Neuronal stem cell (in vitro differentiated cells): ENCODE measurements at places on chromosomes 3 and 15.

DNA sequence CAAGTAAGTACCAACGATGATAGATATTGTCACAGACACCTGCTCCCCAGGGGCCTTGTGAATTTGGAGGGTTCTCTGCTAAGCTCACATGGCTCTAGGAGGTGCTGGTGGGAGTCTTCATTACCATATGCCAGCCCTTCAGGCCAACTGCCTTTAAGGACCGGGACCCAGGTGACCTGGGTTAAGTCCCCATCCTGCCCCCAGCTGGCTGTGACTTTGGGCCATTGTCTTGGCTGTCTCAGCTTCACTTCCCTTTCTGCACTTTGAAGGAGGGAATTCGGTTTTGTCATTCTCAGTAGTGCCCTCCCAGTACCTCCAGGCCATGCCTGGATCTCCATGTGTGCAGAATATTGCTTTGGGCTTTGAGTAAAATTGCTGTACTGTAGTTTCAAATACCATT, 72.8 kb upstream of the ACAD9 start:
- no peak for DNase-seq

GRCh38 chr15:93985925-93986324, 245.4 kb upstream of the MCTP2 start:
- DNase-seq = no peak

DNA sequence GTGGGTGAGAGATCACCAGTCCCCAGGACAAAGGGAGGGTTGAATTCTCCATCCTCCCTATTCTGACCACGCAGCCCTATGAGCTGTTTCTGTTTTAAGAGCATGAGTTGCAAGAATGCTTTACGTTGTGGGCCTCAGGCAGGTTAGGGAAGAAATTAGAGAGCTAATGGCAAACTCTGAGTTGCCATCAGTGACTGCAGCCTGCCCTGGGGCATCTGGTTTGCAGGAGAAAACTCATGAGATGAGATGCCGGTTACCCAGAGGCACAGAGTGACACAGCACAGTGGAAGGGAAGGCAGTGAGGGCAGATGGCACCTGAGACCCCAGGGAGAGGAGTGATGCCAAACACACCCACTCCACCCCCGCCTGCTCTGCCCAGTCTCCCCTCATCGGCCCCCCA, 265.3 kb downstream of the CD47 start:
- DNase-seq = no peak

DNA sequence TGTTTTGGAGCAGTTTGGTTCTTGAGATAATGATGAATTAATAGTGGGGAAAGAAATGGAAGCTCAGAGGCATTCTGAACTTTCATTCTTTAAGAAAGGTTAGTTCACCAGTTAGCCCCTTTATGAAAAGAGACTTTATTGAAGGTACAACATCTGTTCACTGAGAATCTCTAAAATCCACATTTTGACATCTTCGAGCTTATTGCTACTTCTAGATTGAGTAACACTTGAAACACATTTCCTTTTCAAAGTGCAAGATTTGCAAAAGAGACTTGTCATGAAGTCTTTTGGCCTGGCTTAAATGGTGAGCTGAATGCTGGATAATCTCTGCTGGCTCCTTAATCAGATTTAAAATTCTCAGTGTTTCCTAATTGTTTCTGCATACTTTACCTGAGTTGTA, 42.3 kb downstream of the RAB8B start:
- no peak for DNase-seq

GRCh38 chr3:115624029-115624741, 875 bp downstream of the GAP43 start:
- DNase-seq = no peak

- DNase-seq = no peak
Observed at GRCh38 chr3:177527182-177527581, 329.9 kb upstream of the TBL1XR1 start.

DNA sequence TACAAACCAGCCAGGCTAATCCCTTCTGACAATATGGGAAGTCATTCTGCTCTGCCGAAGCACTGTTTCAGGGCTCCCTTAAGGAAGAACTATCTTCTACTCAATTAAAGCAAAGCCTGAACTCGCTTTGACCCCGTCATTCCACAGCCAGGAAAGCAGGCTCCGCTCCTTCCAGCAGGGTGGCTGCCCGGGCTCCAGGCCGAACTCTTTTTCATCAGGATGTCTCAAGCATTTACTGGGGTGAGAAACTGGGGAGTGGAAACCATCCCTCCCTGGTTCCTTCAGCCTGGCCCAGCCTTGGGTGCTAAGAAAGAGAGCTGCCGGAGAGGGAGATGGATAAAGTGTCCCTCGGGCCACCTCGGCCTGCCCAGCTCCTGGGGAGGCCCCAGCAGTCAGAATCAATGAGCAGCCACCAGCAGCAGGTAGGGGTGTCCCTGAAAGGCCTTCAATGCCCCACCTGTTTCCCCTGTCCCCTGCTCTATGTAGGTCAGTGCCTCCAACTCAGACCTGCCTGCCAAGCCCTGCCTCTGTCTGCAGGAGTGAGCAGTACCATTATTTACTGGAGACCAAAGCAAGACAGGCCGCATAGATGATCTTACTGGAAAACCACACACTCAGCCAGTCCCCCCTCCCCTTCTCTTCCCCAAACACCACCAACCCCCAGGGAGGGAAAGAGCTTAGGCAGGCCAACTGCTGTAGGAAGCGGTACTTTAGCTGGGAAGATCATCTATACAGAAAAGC, 225.6 kb upstream of the TLE3 start:
- DNase-seq = peak; percentile 15

- DNase-seq = no peak
Observed at GRCh38 chr3:141419946-141420345, 51.6 kb downstream of the ZBTB38 start.

DNA sequence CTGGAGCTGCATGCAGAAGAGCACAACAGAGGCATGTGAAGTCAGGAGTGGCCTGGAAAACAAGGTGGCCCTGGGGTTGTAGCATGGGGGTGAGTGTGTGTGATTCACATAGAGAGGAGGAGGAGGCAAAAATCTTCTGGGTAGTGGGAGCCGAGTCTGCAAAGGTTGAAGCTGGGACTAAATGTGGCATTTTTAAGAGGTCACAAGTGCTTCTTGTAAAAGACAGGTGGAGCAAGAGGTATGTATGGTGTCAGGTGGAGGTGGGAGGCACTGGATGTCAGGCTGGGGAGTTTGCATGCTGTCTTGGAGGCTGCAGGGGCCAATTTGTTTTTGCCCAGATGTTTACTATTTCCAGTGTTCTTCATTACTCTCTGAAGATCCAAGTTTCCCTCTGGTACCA, 42.4 kb downstream of the C3orf20 start:
- no peak for DNase-seq

- DNase-seq = no peak
Observed at GRCh38 chr3:132563420-132564069, 33.5 kb upstream of the ACKR4 start.

GRCh38 chr3:171585039-171585438, 124.8 kb upstream of the TNIK start:
- no peak for DNase-seq

DNA sequence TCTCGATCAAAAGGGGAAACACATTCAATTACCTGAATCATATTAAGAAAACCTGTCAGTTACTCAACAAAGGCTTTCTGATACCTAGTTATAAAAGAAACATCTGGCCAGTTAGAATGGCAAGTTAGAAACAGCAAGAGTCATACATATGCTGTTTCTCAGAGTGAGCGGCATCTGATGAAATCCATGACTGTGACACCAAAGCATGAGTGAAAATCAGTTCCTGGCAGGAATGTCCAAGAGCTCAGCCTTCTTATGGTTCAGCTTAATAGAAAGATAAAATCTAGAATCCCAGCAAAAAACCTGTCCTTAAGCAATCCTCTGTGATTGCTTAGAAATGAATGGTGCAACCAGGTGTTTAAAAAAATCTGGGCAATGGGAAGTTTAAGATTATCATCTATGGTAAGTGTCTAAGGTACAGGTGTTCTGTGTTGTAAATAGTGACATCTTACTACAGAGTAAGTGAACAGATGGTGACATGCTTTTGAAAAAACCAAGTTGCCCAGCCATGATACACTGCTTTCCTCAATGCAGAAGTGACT, 18.8 kb downstream of the B4GALT4 start:
- no peak for DNase-seq

DNA sequence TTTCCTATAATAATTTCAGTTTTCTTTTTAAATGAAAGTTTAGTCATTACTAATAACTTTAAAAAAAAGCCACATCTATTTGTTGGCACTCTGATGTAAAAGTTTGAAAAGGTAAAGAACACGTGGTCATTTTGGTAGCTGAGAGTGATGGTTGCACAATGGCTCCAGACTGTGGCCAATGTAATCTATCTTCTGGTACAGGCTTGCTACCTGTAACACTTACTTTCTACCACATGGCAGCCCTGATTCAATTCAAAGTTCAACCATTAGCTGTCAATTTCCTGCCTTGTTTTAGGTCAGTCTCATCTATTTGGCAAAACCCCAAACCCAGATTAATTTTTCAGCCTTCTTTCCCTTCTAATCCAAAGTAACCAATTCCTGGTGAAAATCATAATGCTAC, 126.1 kb downstream of the TUSC7 start:
- DNase-seq = no peak

DNA sequence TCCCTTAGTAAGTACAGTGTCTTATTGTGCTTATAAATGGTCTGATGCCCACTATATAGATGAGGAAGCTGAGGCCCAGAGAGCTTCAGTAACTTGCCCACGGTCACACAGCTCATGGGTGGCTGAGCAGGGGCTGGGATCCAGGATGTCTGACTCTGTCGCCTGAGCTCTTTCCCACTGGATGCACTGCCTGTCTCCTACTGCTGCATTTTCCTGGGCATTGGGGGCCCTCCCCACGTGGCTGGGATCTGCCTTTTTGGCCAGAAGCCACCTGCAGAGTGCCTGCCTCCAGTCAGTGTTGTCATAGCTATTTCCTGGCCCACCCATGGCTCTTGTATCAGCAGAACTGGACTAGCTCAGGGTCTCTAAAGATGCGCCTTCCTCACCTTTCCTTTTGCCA, 57.5 kb upstream of the TAMM41 start:
- no peak for DNase-seq

DNA sequence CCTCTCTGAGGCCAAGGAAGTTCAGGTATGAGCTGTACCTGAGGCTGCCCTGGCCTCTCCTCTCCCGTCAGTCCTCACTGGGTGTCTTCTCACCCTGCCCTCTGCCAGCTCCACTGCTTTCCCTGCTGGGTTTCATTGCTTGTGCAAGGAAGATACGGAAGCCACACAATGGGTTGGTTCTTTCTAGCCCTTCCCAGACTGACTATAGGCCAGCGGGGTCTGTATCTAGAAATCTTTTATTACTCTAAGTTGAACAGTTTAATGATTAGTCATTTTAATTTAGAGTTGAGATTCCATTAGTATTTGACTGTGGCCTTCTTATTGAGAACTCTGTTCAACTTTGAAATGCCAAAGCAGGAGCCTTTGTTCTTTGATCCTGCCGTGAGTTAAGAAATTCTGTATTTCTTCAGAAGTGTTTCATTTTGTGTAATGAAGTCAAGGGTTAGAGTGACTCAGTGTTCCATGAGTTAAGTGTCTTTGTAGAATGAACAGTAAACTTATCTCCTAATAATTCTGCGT, 16.2 kb downstream of the C3orf62 start:
- DNase-seq = no peak

GRCh38 chr3:43727930-43728329, 37.2 kb downstream of the ABHD5 start:
- DNase-seq = no peak

GRCh38 chr15:69082554-69082953, 68.1 kb downstream of the NOX5 start:
- no peak for DNase-seq

DNA sequence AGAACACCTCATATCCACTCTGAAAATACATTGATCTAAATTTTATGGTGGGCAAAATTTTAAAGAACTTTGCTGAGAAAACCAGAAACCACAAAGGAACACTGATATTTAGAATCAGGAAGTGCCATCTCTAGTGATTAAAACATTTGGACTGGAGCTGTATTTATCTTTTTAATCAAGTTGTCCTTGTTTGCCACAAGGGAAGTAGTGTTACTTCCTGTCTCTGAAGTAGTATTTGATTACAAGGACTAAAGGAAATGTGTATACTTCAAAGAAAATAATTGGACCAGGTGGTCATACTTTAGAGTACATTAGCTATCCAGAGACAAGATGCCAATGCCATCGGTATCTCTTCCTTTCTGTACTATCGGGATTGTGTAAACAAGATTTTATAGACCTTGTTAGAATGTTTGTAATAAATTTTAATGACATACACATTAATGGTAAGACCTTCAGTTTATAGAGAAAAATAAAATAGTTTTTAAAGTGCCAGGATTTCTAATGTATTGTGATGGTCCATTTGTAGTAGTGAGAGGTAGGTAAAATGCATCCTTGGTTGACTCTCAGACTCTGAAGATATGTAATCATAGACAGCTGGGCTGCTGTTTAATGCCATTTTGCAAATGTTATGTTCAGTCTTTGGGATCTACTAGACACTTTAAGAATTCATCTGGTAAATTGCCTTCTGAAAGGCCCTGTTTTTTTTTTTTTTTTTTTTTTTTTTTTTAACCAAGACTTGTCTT, 131.9 kb downstream of the B3GALNT1 start:
- DNase-seq = no peak

DNA sequence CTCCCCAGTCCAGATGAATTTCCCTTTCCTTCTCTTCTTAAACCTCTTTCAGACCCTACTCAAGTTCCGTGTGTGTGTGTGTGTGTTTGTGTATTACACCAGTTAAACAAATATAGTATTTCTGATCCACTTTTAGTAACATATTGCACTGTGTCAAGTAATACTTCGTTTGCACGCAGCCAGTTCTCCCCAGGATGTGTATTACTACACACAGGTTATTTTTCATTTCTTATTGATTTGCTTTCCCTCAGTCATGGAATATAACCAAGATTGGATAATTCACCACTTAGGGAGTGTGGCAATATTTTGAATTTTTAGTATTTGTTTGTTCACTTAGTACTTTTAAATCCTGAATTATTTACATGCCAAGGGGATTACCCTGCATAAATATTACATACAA, 667.0 kb downstream of the NR2F2 start:
- DNase-seq = no peak

DNA sequence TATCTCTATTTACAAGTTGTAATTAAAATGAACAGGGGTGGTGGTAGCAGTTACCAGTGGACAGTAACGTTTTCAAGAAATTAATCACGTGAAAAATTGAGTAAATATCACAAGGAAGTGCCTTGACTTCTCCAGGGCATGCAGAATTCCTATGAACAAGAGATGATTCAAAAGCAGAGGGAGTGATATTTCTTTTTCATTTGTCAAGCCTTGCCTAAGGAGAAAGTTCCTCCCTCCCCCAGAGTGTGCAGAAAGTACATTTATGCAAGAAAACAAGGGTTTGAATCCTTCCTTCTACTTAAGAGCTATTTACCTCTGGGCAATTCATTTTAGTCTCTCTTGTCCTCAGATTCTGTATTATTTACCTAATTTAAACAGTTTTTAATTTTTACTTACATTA, 53.3 kb upstream of the ZNF385D start:
- DNase-seq = no peak

DNA sequence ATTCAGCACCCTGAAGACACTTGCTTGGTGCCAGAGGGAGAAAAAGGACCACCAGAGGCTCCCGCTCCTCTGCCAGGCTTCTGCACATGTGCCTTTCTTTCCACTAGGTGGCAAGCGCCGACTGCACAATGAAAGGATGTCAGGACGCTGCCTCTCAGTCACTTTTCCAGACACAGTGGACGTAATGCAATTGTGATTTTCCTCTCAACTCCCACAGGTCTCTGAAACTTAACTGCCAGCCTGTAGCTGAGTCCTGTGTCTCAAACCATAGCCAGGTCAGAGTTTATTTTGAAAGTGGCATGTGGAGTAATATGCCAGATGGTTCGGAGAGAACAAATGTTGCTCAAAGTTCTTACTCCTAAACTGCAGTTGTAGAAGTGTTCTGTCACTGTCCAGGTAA, 162.9 kb downstream of the ITPR1 start:
- DNase-seq = peak; percentile 76

GRCh38 chr15:98881526-98882520, 125.8 kb downstream of the PGPEP1L start:
- DNase-seq = no peak
